Colonic mucosa (tissue), 4 donors: ENCODE measurements at places on chromosomes 3 and 15. TPM values are rescaled to one million over a fixed set of nuclear protein-coding genes. Genes with fewer than 3 reads are reported as not detected.
A peak's percentile ranks its signal among the peaks of the same experiment; 100 is the strongest.

DNA sequence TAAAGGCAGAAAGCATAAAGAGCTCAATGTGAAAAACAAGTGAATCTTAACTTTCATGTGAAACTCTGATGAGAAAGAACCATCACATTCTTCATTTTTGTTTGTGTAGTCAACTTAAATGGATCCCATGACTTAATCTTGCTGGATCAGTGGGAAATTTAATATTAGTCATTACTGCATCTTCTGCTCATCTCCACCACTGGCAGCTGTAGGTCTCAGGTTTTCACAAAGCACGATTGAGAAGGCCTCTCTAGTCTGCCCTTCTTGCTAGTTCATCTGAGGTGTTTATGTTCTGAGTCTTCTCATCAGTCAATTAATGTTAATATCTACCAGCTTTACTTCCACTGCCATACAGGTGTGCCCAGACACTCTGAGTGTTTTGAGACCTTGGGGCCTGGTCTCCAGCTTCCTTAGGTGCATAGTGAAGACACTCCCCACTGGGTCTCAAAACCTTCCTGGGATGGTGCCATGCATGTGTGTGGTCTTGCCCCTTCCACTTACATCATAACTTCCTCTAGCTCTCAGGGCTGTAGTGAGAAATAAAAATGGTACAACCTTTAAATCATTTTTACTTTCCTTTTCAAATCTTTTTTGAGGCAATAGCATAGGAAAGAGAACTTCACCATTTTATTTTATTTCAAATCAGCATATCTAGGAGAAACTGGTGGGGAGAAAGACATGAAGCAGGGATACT is 421.6 kb upstream of the CBLB start:
- DNase-seq: no peak

GRCh38 chr3:22745321-22745720 is 457.8 kb upstream of the UBE2E2 start:
- DNase-seq: no peak

- DNase-seq: peak; percentile 70
Measured at GRCh38 chr15:80695099-80695910, at the start of gene ABHD17C. ABHD17C (plus strand) TSS chr15:80695310; CDS start chr15:80695430, 120 bp downstream.

GRCh38 chr15:90594301-90594738 is 64.6 kb downstream of the CRTC3 start:
- peak; percentile 95 for DNase-seq

GRCh38 chr3:194536871-194537637 is 50.3 kb upstream of the ATP13A3 start:
- DNase-seq: peak; percentile 92

- DNase-seq: no peak
Measured at GRCh38 chr15:46778876-46779275, 938.4 kb upstream of the SEMA6D start.

The PRKCI gene
- total RNA-seq: 48.2 TPM

- no peak for DNase-seq
Measured at GRCh38 chr15:63905131-63905530, 71.4 kb upstream of the HERC1 start.

The STAB1 gene
- 46.5 TPM for total RNA-seq

DNA sequence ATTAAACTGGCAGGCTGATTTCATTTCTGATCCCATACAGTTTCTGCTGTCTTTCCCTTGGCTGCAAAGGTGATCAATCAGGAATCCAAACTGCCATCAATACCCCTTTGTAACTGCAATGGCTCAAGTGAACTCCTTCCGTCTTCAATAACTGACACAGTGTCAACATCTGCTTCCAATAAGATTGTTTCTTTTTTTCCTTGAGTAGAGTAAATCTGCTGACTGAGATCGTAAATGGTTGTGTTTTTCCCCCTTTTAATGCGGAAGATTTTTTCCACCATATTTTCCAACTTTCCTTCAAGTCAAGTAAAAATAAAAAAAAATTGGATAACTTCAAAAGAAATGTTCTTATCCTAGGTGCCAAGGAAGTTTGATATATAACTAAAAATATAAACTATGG is 48.7 kb downstream of the VGLL3 start:
- no peak for DNase-seq

The GHSR gene
- not detected for total RNA-seq

The GOLGA8G gene
- not detected for total RNA-seq

The RSRC1 gene
- total RNA-seq: 28.5 TPM

DNA sequence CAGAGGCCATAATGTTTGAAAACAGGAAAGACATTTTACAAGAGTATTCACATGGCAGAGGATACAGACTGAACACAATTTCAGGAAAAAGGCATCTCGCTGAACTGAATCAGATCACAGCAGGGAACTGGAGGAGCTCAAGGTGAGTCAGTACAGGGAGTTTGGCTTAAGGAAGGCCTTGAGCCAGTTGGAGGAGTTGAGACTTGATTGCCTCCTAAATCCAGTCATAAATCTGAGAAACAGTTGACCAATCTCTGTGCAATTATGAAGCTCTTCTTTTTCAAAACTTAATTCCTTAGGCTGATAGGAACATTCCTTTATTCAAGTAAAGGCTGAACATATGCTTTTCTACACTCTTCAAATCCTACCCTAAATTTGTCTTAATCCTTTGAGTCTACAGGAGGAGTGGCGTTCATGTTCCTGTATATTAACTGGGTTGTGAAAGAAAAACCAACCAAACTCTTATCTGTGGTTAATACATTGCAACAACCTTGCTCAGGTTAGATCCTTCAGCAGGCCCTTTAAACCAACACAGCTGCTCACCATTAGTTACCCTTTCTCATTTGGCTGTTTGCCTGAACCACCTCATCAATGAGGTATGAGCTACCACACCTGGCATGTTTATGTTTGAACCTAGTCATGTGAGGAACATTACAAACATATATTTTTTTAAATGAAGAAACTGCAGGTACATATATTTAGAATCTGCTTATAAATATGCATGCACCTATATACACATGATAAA is 404.1 kb upstream of the ATP11B start:
- DNase-seq: no peak
